ENCODE measurements at places on chromosomes 6 and 20. TPM values are rescaled to one million over a fixed set of nuclear protein-coding genes. Genes with fewer than 3 reads are reported as not detected.
A peak's percentile ranks its signal among the peaks of the same experiment; 100 is the strongest.

The SNAI1 gene
- 12.9 TPM for total RNA-seq

DNA sequence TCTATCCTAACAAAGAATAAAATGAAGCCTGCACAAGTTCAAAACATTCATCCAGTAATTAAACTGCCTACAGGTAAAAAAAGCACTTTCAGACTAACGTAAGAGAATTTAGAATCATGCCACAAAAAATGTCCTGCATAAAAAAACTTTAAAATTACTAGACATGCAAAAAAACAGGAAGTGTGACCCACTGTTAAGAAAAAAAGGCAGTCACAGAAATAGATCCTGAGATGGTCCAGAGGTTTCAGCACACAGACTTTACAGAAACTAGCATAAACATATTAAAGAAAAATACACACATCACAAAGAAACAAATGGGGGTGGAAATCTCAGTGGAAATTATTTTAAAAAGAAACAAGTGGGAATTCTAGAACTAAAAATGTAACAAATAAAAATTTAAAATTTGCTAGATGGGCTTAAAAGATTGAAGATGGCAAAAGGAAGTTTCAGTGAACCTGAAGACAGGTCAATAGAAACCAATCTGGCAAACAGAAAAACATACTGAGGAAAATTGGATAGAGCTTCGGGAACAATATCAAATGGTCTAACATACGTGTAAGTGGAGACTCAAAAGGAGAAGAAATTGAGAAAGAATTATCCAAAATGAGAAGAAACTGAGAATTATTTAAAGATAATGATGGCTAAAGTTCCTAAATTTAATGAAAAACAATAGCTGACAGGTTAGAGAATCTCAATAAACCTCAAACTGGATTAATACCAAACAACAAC is 3.4 kb upstream of the ZNF133 start:
- no peak for DNase-seq

- DNase-seq: no peak
Observed at GRCh38 chr6:38487423-38487822, 152.3 kb downstream of the BTBD9 start.

The RBPJL gene
- total RNA-seq: not detected

- no peak for DNase-seq
Observed at GRCh38 chr6:43035495-43036194, 14.2 kb downstream of the RRP36 start.

GRCh38 chr20:37350649-37351574 is 5.0 kb downstream of the SRC start:
- no peak for DNase-seq

DNA sequence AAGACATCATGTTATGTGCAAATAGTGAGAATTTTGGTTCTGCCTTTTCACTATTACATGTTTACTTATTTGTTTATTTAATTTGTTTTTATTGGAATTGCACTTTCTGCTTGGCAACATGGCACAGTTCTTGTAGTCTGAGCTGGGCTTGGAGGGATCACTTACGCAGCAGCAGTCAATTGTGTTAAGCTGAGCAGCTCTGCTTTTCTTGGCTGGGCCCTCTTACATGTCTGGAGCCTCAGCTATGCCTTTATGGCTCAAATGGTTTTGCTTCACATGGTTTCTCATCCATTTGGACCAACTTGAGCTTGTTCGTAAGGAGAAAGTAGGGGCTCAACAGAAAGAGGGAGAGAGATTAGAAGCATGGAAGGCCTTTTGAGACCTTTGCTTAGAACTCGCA is 327.5 kb upstream of the EPHA7 start:
- no peak for DNase-seq

GRCh38 chr6:125738276-125738675 is 11.2 kb upstream of the HEY2 start:
- DNase-seq: no peak

DNA sequence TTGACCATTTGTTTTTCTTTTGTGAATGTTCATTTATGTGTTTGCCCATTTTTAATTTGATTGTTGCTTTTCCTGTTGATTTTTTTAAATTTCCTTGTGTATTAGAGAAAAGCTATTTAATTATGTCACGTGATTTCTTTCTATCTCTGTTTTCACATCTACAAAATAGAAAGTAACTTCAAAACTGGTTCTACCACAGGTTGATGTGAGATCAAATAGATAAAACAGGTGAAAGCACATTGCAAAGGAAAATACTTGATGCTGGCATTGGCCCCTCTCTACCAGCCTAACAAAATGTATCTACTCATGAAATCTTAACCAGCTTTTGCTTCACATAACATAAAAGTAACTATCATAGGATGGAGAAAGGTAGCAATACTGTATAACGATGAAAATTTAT is 129.2 kb downstream of the TMEM242 start:
- no peak for DNase-seq

The C20orf204 gene
- 2.3 TPM for total RNA-seq

DNA sequence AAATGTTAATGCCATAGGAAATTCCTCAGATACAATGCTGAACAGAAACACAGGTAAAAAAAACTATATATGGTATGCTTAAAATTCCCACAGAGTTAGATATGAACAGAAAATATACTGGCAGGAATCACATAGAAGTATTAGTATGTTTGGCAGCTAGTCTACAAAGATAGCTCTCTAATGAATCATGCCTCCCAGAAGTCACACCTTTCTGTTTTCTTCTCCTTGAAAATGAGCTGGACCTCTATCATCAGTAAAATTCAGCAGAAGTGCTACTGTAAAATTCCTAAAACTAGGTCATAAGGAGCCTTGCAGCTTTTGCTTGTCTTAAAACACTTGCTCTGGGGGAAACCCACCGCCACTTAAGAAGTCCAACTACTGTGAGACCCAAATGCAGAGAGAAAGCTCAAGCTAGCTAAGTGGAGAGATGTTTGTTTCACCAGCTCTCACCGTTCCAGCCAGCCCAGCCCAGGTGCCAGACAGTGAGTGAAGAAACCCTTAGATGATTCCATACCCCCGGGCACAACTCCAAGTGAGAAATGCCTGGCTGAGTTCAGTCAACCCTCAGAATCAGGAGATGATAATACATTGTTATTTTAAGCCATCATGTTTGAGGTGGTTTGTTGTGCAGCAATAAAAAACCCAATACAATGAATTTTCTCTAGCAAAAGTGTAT is 43.0 kb downstream of the TSPYL4 start:
- no peak for DNase-seq

The MTFR2 gene
- total RNA-seq: 6.7 TPM

GRCh38 chr6:72675396-72675795 is 53.5 kb downstream of the KCNQ5 start:
- DNase-seq: no peak

GRCh38 chr6:35034411-35035191 is 106.5 kb downstream of the TCP11 start:
- DNase-seq: no peak

GRCh38 chr6:52937908-52938307 is 28.4 kb upstream of the GSTA3 start:
- DNase-seq: no peak

The SCRT2 gene
- 4.1 TPM for total RNA-seq

The WFDC12 gene
- total RNA-seq: not detected

- no peak for DNase-seq
Observed at GRCh38 chr6:129842881-129843409, 18.2 kb downstream of the TMEM244 start.

The GHRH gene
- not detected for total RNA-seq

The OPRM1 gene
- not detected for total RNA-seq

GRCh38 chr20:32285621-32286371 is 8.3 kb downstream of the KIF3B start:
- DNase-seq: no peak

GRCh38 chr6:65667916-65668656 is 38.9 kb downstream of the EYS start:
- no peak for DNase-seq

GRCh38 chr20:14830466-14830865 is 493.1 kb upstream of the FLRT3 start:
- no peak for DNase-seq

The SEMG2 gene
- not detected for total RNA-seq

GRCh38 chr20:8645326-8645725 is 423.6 kb upstream of the PLCB4 start:
- DNase-seq: no peak

GRCh38 chr6:37669306-37669705 is 28.4 kb downstream of the MDGA1 start:
- DNase-seq: no peak

The COL19A1 gene
- not detected for total RNA-seq

- no peak for DNase-seq
Observed at GRCh38 chr20:1951436-1952115, 42.3 kb downstream of the PDYN start.

DNA sequence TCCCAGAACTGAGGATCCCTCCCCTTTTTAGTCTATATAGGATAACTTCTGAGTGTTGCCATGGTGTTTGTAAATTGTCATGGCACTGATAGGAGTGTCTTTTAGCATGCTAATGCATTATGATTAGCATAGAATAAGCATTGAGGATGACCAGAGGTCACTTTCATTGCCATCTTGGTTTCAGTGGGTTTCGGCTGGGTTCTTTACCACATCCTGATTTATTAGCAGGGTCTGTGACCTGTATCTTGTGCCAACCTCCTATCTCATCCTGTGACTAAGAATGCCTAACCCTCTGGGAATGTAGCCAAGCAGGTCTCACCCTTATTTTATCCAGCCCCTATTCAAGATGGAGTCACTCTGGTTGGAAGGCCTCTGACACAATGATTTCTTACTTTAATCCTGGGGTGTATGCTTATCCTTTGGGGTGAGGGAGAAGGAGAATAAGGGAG is 19.6 kb downstream of the WFDC2 start:
- DNase-seq: no peak

DNA sequence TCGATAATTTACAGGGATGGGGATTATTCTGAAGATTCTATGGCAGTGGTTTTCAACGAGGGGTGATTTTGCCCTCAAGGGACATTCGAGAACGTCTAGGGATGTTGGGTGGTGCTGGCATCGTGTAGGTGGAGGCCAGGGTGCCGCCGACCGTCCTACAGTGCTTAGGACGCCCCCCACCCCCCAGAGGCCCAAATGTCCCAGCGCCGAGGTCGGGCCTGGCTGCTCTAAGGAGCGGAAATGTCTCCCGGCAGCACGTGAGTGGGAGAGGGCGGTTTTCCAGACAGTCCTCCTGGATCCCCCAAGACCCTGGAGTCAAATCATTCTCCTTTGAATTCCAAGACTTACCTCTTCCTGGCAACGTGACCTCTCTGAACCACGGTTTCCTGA is 101.9 kb downstream of the CDH4 start:
- DNase-seq: no peak

DNA sequence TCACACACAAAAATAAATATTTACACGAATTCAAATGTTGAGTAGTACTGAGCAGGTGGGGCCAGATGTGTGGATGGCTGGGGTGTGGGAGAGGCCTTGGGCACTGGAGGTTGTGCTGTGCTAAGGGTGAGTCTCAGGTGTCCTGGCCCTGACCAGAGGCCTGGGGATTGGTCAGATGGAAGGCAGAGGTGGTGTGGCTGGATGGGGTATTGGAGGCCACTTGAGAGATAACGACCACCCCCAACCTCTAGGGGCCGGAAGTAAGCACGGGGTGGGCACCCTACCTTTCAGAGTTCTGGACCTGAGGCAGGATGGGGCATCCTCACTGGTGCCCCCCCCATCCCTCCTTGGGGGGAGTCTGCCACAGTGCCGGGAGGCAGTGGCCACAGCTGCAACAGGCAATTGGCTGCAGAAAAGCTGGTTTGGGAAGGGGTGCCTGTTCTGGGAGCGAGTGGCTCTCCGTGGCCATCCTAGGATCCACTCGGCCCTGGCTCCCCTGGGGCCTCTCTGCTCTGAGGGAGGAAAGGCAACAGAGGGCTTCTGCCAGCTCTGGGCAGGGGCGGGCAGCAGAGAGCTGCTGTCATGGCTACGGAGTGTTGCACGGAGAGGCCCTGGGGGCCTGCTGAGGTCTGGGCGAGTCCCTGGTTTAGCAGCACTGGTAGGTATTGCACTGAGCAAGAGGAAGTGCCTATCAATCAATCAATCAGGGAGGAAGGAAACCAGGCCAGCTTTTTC is 87.6 kb downstream of the ASXL1 start:
- DNase-seq: no peak

GRCh38 chr6:111927321-111927720 is 54.1 kb upstream of the FYN start:
- no peak for DNase-seq

The SLA2 gene
- 0.16 TPM for total RNA-seq

- DNase-seq: peak; percentile 63
Observed at GRCh38 chr20:23637282-23638221, at the start of gene CST3. TSS of gene CST3 (minus strand) at chr20:23637955. CDS start at chr20:23637862, 93 bp downstream.

DNA sequence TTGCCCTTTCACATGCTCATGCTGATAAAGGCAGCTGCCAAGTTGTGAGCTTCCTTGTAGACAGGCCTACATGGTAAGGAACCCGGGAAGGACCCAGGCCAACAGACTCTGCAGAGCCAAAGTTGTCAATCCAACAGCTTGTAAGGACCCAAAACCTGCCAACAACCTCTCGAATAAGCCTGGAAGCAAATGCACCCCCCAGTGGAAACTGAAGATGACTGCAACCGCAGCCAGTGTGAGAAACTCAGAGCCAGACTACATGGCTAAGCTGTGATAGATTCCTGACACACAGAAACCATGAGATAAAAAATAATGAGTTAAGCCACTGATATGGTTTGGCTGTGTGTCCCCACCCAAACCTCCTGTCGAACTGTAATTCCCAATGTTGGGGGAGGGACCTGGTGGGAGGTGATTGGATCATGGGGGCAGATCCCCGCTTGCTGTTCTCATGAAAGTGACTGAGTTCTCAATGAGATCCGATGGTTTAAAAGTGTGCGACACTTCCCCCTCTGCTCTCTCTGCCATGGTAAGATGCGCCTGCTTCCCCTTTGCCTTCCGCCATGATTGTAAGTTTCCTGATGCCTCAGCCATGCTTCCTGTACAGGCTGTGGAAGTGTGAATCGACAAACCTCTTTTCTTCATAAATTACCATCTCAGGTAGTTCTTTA is 18.8 kb upstream of the CLPSL2 start:
- DNase-seq: peak; percentile 33

DNA sequence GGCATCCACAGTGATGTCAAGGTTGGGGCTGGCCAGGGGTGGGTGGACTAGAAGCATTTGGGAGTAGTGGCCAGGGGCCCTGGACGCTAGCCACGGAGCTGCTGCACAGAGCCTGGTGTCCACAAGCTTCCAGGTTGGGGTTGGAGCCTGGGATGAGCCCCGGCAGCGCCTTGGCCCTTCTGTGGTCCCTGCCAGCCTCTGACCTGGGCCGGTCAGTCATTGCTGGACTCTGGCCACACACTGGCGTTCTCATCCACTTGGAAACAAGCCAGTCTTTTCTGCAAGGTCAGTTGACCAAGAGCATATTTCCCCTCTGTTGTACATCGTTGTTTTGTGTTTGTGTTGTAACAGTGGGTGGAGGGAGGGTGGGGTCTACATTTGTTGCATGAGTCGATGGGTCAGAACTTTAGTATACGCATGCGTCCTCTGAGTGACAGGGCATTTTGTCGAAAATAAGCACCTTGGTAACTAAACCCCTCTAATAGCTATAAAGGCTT is 8.4 kb downstream of the PSMA7 start:
- DNase-seq: no peak

The MAS1 gene
- total RNA-seq: not detected

- no peak for DNase-seq
Observed at GRCh38 chr6:146814148-146814750, 215.5 kb downstream of the ADGB start.

- no peak for DNase-seq
Observed at GRCh38 chr20:43252761-43253160, 63.1 kb upstream of the PTPRT start.

The WFDC10B gene
- not detected for total RNA-seq

GRCh38 chr20:18019068-18019467 is 38.6 kb downstream of the OVOL2 start:
- DNase-seq: no peak

GRCh38 chr20:50464725-50465650 is 45.2 kb upstream of the PTPN1 start:
- DNase-seq: no peak

Data from neural crest cell (in vitro differentiated cells).